ENCODE measurements at places on chromosomes 7 and 10.
A peak's percentile ranks its signal among the peaks of the same experiment; 100 is the strongest.

DNA sequence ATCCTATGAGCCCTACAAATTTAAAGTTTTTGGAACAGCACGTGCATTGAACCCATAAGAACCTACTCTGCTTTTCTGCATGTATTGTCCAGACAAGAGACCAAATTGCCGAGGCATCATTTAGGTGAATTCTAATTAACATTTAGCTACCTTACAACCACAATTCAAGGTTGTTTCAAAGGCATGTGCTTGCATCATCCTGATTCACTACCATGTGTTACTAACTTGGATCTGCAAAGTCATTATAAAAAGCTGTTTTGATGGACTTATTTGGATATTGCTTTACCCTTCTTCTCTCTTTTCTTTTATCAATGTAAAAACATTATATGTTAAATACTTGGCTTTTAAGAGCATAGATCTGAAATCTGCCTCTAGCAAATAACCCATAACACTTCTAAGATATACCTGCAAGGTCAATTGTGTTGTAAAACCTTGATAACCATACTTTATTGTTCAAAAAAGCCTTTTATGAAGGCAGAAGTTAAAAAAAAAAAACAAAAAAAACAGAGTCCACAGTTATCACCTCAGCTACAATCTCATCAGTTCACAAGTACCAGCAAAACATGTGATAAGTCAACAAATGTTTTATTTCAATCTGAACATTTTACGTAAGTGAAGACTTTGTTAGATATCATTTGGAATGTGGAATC is 51.9 kb downstream of the CFTR start:
- DNase-seq = no peak

DNA sequence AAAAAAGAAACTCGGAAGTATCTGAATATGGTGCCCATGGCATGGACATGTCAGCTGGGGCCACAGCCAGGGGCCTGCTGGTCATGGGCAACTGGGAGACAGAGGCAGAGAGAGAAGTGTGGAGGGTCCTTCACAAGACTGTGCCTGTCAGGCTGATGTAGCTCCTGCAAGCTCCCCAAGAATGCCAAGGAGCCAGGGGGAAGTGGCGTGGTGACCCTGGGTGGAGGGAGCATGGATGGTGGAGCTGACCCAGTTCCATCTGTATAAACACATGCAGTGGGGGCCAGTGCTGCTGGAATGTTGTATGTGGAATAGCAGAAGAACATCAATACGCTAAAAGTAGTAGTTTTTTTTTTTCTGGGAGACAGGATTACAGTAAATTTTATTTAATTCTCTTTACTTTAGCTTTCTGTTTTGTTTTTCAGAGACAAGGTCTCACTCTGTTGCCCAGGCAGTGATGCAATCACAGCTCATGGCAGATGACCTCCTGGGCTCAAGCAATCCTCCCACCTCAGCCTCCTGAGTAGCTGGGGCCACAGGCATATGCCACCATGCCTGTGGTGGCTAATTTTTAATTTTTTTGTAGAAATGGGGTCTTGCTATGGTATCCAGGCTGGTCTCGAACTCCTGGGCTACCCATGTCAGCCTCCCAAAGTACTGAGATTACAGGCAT is 10.5 kb upstream of the ZMIZ2 start:
- DNase-seq = peak; percentile 76

DNA sequence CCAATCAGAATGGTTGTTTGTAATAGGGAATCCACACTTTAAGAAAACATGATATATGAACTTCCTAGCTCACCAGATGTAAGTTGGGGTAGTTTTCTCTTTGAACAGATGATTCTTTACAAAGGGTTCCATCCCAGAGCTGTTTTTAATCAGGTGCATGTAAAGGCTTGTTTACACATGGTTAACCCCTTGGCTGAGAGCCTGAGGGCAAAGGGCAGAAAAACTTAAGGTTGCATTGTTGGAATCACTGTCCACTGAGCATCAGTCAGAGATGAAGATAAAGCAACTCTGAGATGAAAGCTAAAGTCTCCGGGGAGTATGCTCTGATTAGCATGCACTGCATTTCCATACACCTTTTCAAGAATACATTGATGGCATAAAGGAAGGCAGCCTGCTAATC is 518.2 kb downstream of the SORCS3 start:
- DNase-seq = no peak

DNA sequence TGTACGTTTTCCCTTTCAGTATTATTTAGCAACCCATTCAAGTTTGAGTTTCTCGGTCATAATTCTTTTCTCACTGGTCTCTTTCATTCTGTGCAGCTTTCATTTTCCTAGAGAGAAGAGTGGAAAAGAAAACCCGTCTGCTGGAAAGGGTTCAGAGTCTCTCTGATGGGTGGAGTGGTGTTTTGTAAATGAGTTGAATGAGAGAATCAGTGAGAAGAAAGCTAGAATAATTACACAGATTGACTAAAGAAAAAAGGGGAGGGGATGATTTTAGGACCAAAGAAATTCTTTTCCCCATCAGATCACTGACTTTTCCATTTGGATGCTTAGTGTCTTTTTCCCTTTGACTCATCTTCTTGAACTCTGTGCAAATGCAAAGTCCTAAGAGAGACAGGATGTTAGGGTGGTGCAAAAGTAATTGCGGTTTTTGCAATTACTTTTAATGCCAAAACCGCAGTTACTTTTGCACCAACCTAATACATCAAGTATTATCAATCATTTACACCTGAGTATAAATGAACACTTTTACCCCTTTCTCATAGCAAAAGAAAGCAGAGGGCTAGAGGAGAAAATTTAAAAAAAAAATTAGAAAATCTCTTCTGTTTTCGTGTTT is 242.1 kb upstream of the SP4 start:
- no peak for DNase-seq

DNA sequence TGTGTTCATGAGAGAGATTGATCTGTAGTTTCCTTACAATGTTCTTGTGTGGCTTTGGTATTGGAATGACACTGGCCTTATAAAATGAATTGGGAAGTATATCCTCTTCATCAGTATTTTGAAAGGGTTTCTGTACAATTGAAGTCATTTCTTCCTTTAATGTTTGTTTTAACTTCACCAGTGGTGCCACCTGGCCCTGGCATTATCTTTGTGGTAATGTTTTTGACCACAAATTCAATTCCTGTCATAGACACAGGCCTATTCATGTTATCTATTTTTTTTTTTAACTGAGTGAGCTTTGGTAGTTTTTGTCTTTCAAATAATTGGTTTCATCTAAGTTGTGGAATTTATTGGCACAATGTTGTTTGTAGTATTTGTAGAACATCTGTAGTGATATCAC is 127.7 kb downstream of the CDK14 start:
- no peak for DNase-seq

- no peak for DNase-seq
Observed at GRCh38 chr10:106714734-106715555, 449.6 kb downstream of the SORCS1 start.

DNA sequence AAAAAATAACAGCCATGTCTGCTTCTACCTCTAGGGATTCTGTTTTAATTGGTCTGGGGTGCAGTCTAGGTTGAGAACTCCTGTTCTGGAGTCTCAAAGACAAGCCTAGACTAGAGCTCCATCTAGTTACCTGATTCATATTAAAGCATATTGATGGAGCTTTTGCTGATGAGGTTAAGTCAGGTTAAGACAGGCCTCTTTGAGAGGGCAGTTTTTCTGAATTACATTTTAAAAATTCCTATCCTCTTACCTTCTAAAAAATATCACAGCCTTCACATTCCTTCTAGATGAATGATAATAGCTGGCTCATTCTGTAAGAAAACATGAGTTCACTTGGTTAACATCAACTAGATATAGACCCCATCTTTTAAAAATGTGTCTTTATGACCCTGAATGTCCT is 28.9 kb downstream of the MGAM start:
- DNase-seq = no peak

DNA sequence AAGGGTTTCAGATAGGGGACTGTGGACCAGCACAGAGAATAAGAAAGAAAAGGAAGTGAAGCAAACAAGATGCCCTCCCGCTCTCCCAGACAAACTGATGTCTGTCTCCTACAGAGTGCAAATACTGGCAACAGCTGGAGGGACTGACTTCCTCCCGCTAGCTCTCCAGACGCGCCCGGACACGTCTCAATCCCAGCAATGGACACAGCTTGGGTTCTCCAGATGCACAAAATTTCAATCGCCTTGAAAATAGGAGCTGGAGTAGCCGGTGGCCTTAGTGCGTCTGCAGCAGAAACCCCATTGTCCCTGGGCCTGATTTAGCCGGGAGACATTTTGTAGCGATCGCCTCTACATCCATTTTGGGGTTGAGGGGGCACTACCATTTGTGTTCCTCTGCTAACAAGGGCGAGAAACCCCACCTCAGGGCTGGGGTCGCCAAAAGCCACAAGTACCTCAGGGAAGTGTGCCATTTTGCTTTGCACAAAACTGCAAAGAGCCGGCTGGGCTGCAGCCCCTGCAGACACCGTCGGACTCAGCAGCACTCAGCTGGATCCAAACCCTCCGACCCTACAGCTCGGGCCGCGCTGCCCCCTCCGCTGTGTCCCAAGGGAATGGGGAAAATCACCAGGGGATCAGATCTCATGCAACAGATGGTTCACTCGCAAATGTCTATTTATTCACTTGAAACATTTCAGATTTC is 5.9 kb downstream of the CPA2 start:
- no peak for DNase-seq

- DNase-seq = no peak
Observed at GRCh38 chr7:27863880-27864279, 123.9 kb downstream of the TAX1BP1 start.

DNA sequence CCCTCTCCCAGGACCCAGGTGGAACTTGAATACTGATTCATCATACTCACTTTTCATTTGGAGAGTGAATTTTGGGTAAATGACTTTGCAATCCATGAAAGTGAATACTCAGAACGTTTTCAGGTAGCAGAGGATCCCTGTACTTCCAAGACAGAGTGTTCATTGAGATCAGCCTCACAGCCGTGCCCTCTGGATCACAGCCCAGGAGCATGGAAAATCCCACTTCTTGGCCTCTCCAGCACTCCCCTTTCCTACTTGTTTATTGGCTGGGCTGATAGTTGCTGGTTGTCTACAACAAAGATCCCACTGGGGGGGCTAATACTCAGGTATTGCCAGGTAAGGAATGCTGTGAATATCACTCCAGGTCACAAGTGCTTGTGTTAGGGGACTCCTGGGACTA is 5.9 kb downstream of the GCK start:
- DNase-seq = no peak

DNA sequence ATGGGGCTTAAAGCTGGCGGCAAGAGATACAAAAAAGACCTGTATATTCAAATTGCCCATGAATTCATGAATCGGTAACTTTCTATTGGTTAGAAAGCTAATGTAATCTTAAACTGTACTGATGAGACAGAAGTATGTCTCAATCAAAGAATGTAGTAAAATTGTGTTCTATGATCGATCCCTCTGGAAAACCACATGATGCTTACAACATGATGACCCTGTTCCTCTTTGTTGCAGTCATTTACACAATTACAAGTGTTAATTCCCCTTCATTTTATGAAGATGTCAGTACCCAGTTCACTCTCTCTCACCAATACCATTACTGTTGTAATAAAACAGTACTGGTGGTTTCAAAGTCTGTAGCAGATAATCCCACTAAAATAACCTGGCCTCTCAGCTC is 10.1 kb downstream of the KIF5B start:
- peak; percentile 60 for DNase-seq

- peak; percentile 49 for DNase-seq
Observed at GRCh38 chr10:30784897-30785605, 155.5 kb upstream of the LYZL2 start.

GRCh38 chr7:85602196-85602595 is 415.3 kb upstream of the SEMA3D start:
- no peak for DNase-seq

DNA sequence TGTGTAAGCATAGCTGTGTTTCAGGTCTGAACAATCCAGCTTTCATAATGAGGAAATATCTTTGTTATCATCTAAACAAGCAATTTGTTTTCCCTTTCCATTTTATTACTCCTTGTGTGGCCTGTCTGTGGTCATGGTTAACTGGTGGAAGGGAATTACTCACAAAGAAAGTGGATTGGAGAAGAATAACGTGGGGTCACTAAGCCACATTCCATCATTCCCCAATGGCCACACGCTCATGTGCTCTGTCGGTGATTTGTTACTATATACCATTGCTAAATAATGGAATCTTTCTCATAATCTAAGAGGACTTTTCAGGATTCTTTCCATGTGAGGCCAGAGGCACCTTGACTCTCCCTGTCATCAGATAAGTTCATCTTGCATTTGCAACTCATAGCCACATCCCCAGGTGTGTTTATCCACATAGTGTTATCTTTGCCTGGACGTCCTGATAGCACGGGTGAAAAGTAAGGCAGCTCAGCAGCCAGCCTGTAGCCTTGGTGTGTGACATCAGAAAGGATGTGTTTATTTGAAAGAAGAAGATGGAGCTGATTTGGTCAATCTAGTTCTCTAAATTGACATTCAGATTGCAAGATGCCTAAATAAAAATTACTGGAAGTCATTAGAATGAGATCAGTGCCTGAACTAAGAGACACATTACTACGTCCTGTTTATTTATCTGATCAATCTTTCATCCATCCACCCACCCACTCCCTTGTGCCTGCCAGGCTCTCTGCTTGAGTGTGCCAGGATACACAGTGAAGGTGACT is 128.9 kb downstream of the CELF2 start:
- DNase-seq = peak; percentile 74
